Thymus (tissue), 14 donors: ENCODE measurements at places on chromosomes 1 and 21. TPM values are rescaled to one million over a fixed set of nuclear protein-coding genes. Genes with fewer than 3 reads are reported as not detected.

DNA sequence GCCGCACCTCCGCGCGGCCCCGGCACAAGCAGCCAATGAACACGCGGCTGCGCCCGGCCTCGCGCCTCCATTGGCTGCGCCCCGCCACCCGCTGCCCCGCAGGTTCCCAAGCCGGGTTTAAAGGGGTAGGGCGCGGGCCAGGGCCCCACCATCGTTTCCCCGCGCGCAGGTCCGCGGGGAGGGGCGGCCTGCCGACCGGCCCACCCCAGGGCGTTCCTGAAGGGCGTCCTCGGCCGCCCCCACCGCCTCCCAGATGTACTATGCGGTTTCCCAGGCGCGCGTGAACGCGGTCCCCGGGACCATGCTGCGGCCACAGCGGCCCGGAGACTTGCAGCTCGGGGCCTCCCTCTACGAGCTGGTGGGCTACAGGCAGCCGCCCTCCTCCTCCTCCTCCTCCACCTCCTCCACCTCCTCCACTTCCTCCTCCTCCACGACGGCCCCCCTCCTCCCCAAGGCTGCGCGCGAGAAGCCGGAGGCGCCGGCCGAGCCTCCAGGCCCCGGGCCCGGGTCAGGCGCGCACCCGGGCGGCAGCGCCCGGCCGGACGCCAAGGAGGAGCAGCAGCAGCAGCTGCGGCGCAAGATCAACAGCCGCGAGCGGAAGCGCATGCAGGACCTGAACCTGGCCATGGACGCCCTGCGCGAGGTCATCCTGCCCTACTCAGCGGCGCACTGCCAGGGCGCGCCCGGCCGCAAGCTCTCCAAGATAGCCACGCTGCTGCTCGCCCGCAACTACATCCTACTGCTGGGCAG lies at the start of gene OLIG1:
TSS of gene OLIG1 (plus strand) at position 148 of the 750 bp plus-strand sequence. CDS start at position 254, 106 bp downstream.
- peaks cover 93% of the 10 kb centered on the region for H3K27me3 ChIP-seq
- H3K27ac ChIP-seq, result no peak within 1 kb of the TSS

GRCh38 chr1:2397007-2397679 lies 5.5 kb downstream of the RER1 start:
- DNase-seq, result no peak
- H3K4me3 ChIP-seq, result no peak overlapping the region
- H3K27me3 ChIP-seq, result no peaks in the 10 kb centered on the region
- peaks cover 16% of the 10 kb centered on the region for H3K4me1 ChIP-seq
- H3K27ac ChIP-seq, result no peak overlapping the region

CD2 gene
- 244 TPM for polyA plus RNA-seq

DNA sequence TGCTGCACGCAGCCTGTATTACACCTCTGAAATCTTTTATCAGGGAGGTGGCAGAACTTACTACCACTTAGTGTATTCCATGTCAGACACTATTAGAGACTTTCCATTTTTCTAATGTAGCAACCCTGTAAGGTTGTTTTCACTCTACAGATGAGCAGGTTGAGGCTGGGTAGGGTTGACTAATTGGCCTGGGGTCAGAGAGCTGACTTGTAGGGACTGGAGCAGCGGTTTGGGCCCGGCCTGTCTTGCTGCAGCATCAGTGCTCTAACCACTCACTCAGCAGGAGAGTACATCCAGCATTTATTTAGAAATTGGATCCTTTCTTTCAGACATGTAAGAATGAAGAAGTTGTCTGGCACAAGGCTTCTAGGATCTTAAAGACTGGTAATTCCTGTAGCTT lies 25.7 kb upstream of the NBL1 start:
- H3K36me3 ChIP-seq, result peaks cover 19% of the 10 kb centered on the region
- no peak overlapping the region for H3K4me3 ChIP-seq
- H3K27ac ChIP-seq, result no peak overlapping the region
- DNase-seq, result no peak
- H3K27me3 ChIP-seq, result no peaks in the 10 kb centered on the region
- H3K4me1 ChIP-seq, result peaks cover 5% of the 10 kb centered on the region

DNA sequence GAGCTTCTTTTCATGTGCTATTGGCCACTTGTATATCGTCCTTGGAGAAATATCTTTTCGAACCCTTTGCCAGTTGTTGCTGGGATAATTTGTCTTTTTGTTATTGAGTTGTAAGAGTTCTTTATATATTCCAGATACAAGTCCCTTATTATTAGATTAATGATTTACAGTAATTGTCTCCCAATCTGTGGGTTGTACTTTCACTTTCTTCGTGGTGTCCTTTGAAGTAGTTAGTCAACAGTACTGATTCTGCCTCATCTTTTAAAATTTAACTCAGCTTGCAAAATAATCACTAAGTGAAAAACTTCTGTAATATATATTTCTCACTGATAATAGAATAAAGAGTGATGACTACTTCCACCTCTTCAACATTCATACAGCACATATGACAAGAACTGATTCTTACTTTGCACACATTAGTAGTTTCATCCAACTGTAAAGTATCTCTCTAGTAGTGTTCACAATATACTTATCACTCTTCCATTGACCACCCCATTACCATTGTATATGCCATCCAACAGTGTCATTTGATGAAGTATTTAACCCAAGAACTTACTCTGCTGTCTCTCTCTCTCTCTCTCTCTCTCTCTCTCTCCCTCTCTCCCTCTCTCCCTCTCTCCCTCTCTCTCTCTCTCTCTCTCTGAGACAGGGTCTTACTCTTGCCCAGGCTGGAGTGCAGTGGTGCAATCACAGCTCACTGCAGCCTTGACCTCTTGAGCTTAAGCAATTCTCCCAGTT lies 104.2 kb upstream of the DMRTA2 start:
- DNase-seq, result no peak
- H3K4me1 ChIP-seq, result no peaks in the 10 kb centered on the region
- H3K36me3 ChIP-seq, result no peaks in the 10 kb centered on the region
- H3K27me3 ChIP-seq, result no peaks in the 10 kb centered on the region
- no peak overlapping the region for H3K27ac ChIP-seq
- no peak overlapping the region for H3K4me3 ChIP-seq

- H3K27ac ChIP-seq, result no peak overlapping the region
- H3K27me3 ChIP-seq, result peaks cover 27% of the 10 kb centered on the region
These were observed 1.6 kb downstream of the ELF3 start for GRCh38 chr1:202011994-202012393.
